Fibroblast of skin of left quadriceps (primary cell): ENCODE measurements at places on chromosomes 5 and 9.
A peak's percentile ranks its signal among the peaks of the same experiment; 100 is the strongest.

DNA sequence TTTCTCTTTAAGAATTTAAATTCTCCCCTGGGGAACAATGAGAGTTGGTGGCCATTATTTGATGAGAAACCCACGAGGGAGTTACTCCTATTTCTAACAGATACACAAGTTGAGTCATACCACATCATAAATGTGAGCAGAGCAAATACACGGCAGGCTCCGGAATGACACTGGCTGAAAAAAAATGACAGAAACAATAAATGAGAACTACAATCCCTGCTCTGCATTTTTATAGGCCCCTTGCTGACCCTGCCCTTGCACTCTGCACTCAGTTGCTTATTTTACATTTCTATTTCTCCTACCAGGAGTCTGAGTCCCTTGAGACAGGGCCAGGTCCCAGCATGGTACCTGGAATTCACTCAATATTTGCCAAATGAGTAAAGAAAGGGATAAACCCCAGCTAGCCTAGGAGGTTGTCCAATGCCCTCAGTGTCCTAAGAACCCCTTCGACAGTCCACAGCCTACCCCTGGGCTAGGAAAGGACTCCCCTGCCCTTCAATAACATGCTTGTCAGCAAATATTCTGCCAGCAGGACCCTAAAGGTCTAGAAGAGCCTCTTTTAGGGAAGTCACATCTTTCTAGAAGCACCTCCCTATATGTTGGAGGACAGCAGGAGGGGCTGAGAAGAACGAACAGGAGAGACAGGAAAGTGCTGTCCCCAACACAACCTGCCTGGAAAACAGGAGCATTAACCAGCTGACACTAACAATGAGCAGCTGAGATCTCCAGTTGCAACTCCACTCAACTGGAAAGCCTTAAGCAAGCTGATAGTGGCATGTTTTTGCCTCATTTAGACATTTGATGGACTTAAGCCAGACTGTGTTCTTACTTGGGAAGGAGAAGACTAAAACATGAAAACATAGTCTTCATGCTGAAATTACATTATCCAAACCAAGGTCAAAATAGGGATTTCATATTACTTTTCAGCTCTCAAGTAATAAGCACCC lies 191.2 kb downstream of the ACTL7B start:
- no peak for DNase-seq

- no peak for DNase-seq
Measured at GRCh38 chr9:69564557-69564956, 107.6 kb downstream of the APBA1 start.

DNA sequence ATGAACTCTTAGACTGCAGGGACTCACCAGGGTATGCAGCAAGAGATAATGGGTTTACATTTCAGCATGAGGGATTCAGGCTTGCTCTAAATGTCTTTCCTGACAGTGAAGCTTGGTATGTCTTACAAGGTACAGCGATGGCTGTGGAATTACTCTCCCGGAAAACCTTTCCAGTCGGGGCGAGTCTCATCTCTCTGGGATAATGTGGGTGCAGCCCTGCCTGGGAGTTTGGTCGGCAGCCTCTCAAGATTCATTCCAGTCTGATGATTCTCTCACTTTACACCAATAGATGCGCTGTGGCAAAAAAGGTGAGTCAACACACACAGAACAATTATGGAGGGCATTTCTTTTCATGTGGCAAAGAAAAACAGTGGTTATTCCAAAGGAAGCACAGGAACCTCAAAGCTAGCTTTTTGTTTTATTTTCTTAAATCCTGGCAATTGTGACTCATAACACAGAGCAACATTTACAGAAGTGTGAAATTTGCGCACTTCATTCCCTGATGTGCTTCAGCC lies 190.3 kb downstream of the DCP2 start:
- peak; percentile 60 for DNase-seq

- no peak for DNase-seq
Measured at GRCh38 chr5:78424665-78425064, 64.2 kb downstream of the SCAMP1 start.

DNA sequence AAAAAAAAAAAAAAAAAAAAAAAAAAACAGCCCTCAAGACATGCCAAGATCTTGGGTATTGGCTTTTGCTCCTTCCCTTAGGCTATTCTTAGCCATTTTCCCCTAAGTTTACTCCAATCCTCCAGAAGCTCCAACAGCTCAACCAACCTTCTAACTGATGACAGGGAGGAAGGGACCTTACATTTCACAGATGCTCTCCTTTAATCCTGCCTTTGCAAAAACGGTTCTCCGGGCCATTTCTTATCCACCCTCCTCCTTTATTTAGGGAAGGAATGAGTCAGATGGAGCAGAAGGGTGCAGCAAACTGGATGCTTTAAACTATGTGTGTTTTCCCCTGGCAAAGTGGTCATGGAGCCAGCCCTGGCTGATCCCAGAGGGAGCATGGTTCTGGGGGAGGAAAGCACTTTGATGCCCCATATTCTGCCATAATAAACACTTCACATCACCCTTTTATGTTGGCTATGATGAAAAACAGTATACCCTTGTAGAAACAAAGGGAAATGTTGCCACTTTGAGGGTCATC lies 369.4 kb upstream of the DMAC1 start:
- DNase-seq = no peak

DNA sequence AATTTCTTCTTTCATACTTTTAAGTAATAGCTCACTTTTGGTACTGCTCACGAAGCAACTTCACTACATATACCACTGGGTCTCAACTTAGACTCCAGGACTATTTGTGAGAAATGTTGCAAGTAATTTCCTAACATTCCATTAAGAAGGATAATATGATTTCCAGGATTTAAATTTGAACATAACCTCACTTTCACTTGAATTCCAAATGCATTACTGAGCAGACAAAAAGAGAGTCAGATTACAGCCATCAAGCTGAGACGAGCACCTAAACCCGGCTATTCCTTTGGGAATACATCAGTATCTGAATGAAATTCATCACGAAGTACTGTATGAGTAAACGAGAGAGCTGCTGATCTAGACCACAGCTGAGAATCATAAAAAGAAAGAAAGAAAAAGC lies 47.3 kb downstream of the LIFR start:
- DNase-seq = peak; percentile 87

GRCh38 chr5:39906146-39906545 lies 481.4 kb upstream of the DAB2 start:
- peak; percentile 31 for DNase-seq

DNA sequence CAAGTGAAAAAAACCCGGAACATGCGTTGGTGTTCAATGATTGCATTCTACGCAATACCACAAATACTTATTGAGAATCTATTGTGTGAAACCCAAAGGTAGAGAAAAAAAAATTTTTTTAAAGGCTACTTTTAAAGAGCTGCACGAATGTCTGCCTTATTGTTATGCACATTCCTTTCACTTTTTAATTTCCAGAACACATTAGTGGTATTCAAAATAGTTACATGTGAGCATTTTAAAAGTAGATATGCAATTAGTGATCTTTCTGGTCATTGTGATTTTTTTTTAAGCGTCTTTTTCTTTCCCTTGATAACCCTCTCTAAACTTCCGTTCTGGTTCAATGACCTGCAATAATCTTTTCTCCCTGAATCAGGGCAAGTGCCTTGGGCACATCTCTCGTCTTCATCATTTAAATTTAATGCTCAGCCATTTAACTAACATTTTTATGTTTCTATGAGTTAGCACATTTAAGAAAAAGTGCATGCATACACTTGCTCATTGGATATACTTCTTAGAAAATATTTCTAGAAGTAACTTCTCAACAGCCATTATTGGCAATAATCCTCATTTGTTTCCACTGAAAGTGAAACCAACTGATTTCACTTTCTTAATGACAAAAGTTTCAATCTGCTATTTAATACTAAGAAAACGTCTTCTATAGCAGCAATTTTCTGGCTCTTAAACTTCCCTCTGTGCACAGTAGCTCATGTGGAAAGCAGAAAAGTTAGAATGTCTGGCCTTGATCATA lies 80.3 kb downstream of the CDH6 start:
- DNase-seq = no peak

DNA sequence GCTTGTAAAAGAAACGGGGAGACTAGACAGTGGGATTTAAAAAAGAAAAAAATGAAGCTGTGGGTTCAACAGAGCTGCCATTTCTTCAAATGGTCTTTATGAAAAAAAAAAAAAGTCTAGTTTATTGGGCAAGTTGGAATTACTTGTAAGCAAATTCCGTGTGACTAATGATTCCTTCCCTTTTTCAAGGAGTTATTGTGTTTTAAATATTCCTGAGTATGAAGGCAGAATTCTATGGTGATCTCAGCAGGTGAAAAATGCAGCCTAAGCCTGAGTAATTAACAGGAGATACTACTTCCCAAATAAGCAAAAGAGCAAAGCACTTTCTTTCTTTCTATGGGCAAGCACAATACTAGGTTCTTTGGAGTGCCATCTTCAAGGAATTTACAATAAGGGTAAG lies 481.9 kb downstream of the ZNF608 start:
- no peak for DNase-seq

GRCh38 chr5:131195696-131196095 lies 25.0 kb downstream of the LYRM7 start:
- DNase-seq = no peak

DNA sequence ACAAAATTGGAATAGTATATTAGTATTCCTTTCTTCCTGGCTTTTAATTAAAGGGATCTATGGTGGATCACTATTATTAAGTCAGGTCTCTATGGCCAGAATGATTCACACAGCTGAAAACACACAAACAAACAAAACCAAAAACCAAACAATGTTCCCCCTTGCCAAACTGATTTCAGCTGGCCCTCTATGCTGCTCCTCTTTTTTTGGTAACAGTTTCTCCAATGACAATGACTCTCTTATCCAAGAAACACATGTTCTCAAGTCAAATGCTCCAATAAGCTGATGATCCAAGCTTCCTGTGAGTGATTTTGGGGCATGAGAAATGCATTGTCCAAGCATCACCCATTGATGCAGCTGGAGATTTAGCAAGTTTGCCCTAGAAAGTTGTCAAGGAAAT lies 193.4 kb upstream of the TUT7 start:
- DNase-seq = no peak

DNA sequence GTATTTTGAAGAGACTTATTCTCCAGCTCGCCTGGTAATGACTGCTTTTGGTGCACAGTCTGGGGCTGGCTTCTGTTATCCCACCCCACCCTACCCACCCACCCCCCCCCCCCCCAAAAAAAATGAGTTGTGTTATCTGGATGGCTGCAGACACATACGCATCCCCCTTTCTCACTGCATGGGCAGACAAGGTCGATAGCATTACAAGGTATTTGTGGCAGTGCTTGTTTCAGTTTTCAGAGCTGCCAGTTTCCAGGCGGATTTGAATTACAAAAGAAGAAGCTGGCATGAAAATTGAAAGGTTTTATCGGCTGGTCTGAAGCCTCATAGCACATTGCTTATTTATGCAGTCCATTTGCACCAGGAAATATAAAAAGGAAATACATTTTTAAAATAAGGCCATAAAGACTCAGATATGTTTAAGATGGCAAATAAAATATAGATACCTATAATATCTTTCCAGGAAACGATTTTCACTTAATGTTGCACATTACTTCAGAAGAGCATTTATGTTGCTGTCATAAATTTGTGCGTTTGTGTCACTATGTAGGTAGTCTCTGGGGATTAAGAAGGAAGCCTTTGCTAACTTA lies 85.1 kb upstream of the GRHPR start:
- no peak for DNase-seq

GRCh38 chr9:100589582-100589981 lies 11.7 kb downstream of the CAVIN4 start:
- peak; percentile 34 for DNase-seq

GRCh38 chr5:119059740-119060255 lies 11.1 kb upstream of the DMXL1 start:
- DNase-seq = no peak

GRCh38 chr5:116522356-116523136 lies 52.1 kb downstream of the SEMA6A start:
- peak; percentile 74 for DNase-seq

- DNase-seq = no peak
Measured at GRCh38 chr9:136153381-136154065, 34.8 kb upstream of the TMEM250 start.

GRCh38 chr5:129631961-129632360 lies 115.9 kb upstream of the MINAR2 start:
- DNase-seq = peak; percentile 66

GRCh38 chr9:111943746-111944145 lies 47.1 kb downstream of the UGCG start:
- DNase-seq = no peak

GRCh38 chr5:126664586-126664985 lies 63.8 kb downstream of the PHAX start:
- no peak for DNase-seq

GRCh38 chr9:129748249-129748648 lies 4.6 kb downstream of the PTGES start:
- no peak for DNase-seq

- DNase-seq = no peak
Measured at GRCh38 chr5:172596638-172597231, 44.3 kb upstream of the NEURL1B start.

DNA sequence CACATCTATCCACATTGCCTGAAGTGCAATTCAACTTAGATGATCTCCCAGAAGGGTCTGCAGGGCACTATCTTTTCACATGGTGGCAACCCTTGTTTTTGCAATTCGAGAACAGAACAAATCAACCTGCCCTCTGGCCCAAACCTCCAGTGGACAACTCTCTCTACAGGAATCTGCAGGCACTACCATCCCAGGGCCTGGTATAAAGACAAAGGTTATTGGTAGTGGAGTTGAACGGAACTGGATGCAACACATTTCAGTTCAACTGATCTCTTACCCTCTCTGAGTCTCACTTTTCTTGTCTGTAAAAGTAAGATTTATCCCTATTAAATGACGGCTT lies 153.2 kb upstream of the EGFLAM start:
- no peak for DNase-seq

- no peak for DNase-seq
Measured at GRCh38 chr5:118060833-118061232, 927.5 kb downstream of the DTWD2 start.

DNA sequence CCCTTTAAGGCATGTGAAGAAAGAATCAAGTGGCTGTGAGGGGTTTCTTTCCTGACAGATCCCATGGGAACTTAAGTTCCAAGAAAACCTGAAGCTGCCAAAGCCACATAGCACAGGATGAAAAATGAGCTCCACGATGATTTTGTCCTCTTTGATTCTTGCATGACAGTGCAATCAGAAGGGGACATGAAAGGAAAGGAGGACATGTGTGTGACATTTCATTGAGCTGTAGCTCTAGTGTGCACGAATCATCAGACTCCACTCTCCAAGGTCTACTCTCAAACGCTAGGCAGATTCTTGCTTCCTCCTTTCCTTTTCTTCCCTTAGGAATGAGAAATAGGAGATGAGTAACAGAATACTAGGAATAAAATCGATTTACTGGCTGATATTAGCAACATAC lies 142.0 kb downstream of the ZNF608 start:
- no peak for DNase-seq

GRCh38 chr5:176557846-176558245 lies 8.7 kb downstream of the CDHR2 start:
- no peak for DNase-seq
